ENCODE measurements at places on chromosomes 6 and 20.

DNA sequence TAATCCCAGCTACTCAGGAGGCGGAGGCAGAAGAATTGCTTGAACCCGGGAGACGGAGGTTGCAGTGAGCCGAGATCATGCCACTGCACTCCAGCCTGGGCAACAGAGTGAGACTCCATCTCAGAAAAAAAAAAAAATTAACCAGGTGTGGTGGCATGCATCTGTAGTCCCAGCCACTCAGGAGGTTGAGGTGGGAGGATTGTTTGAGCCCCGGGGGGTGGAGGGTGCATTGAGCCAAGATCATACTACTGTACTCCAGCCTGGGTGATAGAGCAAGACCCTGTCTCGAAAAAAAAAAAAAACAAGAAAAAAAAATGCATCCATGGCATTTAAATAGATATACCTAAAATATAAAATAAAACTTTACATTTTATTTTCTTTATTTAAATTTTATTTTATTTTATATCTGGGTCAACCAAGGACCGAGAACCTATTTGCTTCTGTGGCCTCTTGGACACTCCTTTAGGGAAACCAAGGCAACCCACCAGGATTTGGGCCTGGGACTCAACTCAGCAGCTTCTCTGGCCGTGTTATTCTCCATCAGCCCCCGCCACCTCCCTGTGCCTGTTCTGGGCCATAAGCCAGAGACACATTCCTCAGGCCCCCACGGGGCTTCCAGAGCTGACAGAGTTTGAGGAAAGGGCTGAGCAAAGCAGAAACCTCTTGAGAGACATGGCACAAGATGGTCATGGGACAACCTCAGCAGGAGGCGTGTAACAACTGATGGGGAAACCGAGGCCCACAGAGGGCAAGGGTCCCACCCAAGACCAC is 6.2 kb downstream of the SNTA1 start:
- no peak for DNase-seq

DNA sequence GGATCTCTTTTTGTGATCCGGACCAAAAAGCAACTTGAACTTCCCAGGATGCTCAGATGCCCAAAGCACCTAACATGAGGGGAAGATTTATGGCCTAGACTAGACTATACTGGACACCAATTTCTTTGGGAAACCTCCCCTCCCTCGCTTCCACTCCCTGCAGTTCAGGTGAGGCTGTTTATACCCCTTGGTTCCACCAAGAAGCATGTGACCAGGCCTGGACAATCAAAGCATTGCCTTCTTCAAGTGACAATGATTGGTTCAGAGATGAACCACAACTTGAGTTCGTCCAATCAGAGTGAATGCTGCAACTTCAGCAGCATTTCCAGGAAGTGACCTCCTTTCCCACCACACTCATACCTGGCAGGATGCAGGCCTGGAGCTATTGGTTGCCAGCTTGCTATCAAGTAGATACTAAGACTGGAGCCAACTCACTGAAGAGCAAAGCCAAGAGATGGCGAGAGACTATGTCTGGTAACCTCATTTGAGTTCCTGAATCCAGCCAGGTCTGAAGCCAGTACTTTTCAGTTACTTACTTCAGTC is 45.6 kb upstream of the SLC9A8 start:
- DNase-seq, result no peak

- no peak for DNase-seq
Observed at GRCh38 chr6:36717871-36718540, 20.4 kb downstream of the RAB44 start.

- no peak for DNase-seq
Observed at GRCh38 chr6:39203436-39204159, 25.7 kb downstream of the KCNK5 start.

GRCh38 chr6:64644024-64644423 is 1008.4 kb downstream of the PHF3 start:
- no peak for DNase-seq

DNA sequence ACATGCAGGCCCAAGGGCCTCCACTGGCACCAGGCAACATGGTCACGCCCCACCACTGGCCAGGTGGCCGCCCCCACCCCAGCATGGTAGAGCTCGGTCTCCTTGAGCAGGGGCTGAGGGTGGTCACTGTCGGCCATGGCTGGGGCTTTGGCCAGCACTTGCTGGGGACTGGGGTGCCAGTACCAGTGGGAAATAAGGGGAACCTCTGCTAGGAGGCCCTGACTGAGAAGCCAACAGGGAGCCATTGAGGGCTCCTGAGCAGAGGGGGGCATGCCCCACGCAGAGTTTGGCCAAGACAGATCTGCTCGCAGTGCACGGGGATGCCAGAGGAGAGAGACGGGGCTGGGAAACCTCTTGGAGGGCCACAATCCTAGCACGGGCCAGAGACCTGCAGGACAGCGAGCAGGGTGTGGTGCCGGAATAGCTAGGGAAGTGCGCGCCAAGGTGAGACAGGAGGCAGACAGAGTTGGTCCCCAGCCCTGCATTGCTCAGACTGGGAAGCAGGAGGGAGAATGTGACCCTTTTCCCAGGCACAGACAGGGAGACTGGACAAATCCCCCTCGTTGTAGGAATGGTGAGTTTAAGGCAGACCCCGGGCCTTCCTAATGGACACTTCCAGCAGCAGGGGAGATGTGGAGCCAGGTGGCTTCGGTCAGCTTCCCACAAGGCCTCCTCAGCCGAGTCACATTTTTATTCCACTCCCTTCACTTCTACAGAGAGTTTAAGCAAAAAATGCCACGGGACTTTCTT is 179.0 kb upstream of the CST7 start:
- DNase-seq, result no peak

- no peak for DNase-seq
Observed at GRCh38 chr20:13028673-13029072, 19.9 kb downstream of the SPTLC3 start.
